Mammary microvascular endothelial cell (primary cell): ENCODE measurements at places on chromosomes 1 and 21. TPM values are rescaled to one million over a fixed set of nuclear protein-coding genes. Genes with fewer than 3 reads are reported as not detected.

Gene FOXD2
- 0.30 and 0.33 TPM in 2 replicates for total RNA-seq

Gene SLC2A5
- total RNA-seq, result not detected in 2 replicates

Gene BARHL2
- not detected in 2 replicates for total RNA-seq

Gene VPS45
- total RNA-seq, result 20.5 and 30.6 TPM in 2 replicates

Gene USP24
- 17.7 and 18.9 TPM in 2 replicates for total RNA-seq

Gene FMOD
- total RNA-seq, result 0.84 and 0.87 TPM in 2 replicates

Gene PADI2
- total RNA-seq, result 0.05 and 0.13 TPM in 2 replicates

Gene FMN2
- total RNA-seq, result 0.15 TPM in 1 of 2 replicates, not detected in the other

Gene CD48
- total RNA-seq, result not detected in 2 replicates

Gene ARL8A
- total RNA-seq, result 39.0 and 41.4 TPM in 2 replicates

Gene OPTC
- not detected in 2 replicates for total RNA-seq

Gene TCP10L
- total RNA-seq, result not detected in 2 replicates

Gene SPRR2A
- not detected in 2 replicates for total RNA-seq

Gene PGBD2
- total RNA-seq, result 3.1 and 4.4 TPM in 2 replicates

Gene S100A8
- total RNA-seq, result not detected in 2 replicates

Gene FCMR
- 0.13 TPM in 1 of 2 replicates, not detected in the other for total RNA-seq

Gene PLPP3
- total RNA-seq, result 20.9 and 22.8 TPM in 2 replicates

Gene SETSIP
- total RNA-seq, result 0.13 TPM in 1 of 2 replicates, not detected in the other

Gene COL11A1
- not detected in 2 replicates for total RNA-seq

Gene ESPN
- 0.67 and 1.1 TPM in 2 replicates for total RNA-seq

Gene ZNF648
- not detected in 2 replicates for total RNA-seq

Gene INAVA
- not detected in 2 replicates for total RNA-seq

Gene FLVCR1
- total RNA-seq, result 6.7 and 6.9 TPM in 2 replicates

Gene OR2AK2
- not detected in 2 replicates for total RNA-seq

Gene UBL4B
- not detected in 2 replicates for total RNA-seq

Gene THEM5
- not detected in 2 replicates for total RNA-seq

Gene KCNE2
- not detected in 2 replicates for total RNA-seq

Gene OR6N1
- total RNA-seq, result not detected in 2 replicates

Gene SPRR4
- total RNA-seq, result not detected in 2 replicates

Gene GPA33
- total RNA-seq, result not detected in 2 replicates

Gene CDK18
- 0.15 and 1.4 TPM in 2 replicates for total RNA-seq
